ENCODE measurements at places on chromosomes 16 and 17.

DNA sequence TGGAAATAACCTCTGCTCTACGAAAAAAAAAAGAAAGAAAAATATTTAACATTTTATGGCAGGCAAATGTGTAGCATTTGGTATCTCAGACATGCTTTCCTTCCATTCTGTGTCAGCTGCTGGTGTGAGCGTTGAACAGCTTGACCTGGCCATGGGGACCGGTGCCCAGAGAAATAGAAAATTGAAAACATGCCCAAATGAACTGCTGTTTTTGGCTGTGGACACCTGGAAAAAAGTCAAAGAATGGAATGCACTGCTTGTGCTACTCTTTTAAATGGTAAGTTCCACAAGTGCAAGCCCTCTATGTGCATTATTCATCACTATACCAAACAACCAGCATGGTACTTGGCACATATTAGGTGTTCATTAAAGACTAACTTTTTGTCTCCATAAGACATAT lies 127.2 kb downstream of the CDH8 start:
- no peak for DNase-seq

GRCh38 chr16:87093804-87094555 lies 223.2 kb downstream of the C16orf95 start:
- DNase-seq, result no peak

DNA sequence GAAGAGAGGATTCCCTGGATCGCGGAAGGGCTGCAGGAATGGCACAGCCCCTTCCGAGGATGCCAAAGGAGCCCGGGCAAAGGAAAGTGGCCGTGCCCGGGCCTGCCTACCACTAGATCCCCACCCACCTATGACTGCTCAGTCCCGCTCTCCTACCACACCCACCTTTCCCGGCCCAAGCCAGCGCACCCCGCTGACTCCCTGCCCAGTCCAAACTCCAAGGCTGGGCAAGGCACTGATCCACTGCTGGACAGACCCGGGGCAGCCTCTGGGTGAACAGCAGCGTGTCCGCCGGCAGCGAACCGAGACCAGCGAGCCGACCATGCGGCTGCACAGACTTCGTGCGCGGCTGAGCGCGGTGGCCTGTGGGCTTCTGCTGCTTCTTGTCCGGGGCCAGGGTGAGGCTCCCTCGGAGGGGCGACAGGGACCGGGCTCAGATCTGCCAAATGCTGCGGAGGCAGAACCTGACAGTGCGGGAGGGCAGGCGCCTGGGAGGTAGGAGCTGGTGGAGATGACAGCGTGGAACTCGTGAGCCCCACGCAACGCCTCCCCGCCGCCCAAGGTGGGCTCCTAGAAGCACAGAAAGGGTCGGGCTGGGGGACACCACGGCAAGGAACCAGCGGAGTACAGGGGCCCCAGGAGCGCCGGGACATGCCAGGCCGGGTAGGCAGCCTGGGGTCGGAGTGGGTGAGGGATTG lies at the start of gene CES2:
CES2 (plus strand) TSS at position 203 of the 698 bp plus-strand sequence; CDS start at position 323, 120 bp downstream.
- DNase-seq, result no peak

DNA sequence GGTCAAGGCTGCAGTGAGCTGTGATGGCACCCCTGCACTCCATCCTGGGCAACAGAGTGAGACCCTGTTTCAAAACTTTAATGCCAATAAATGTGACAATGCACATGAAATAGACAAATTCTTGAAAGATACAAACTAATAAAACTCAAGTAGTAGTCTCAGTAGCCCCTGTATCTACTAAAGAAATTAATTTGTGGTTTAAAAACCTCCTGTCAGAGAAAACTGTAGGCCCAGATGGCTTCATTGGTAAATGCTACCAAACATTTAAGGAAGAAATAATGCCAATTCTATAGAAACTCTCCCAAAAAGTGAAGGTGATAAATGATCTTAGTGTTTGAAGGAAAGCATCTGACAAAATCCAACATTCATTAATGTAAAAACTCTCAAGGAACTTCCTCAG lies 16.8 kb downstream of the AKTIP start:
- DNase-seq, result no peak

- DNase-seq, result no peak
Measured at GRCh38 chr16:13453325-13453724, 466.6 kb upstream of the ERCC4 start.

GRCh38 chr16:3476409-3476808 lies 18.9 kb downstream of the C16orf90 start:
- no peak for DNase-seq

GRCh38 chr16:88325087-88325750 lies 57.5 kb upstream of the ZNF469 start:
- DNase-seq, result no peak

GRCh38 chr17:2899906-2900305 lies 103.7 kb downstream of the RAP1GAP2 start:
- DNase-seq, result no peak

- DNase-seq, result no peak
Measured at GRCh38 chr17:7574176-7574953, 5.1 kb upstream of the CD68 start.

DNA sequence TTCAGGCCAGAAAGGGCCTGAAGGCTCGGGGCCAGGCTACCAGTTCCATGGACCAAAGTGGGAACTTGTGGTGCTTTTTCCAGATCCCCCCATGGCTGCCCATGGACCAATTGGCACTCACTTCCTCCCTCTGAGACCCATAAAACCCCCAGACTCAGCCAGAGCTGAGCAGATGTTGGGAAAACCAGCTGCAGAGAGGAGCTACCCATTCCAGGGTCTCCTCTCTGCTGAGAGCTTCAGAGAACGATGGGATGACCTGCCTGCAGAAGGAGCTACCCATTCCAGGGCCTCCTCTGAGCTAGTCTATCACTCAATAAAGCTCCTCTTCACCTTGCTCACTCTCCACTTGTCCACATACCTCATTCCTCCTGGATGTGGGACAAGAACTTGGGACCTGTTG lies 52.2 kb upstream of the MED9 start:
- DNase-seq, result peak; percentile 3

- DNase-seq, result no peak
Measured at GRCh38 chr16:66154801-66155200, 211.7 kb upstream of the CDH5 start.

DNA sequence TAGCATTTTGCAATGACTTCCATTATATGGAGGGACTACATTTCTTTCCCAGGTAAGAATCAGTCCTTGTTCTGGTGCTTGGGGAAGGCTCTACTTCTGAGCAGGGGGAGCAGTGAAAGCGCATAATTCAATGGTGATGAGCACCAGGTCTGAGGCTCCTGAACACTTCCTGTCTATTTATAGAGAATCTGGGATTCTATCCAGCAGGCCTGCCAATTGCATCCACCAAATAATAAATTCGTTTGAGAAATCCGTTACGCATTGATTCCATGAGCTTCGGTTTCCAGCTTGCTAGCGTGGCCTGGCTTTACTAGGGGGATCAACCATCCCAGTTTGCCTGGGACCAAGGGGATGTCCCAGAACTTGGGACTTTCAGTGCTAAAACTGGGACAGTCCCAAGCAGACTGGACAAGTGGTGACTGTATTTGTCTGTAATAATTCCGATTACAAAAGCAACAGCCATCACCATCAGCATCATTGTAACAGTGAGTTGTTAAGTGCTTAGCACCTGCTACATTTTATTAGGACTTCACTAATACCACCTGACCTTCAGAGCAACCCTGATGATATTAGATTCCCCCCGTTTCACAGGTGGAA lies 349.9 kb downstream of the MAF start:
- DNase-seq, result no peak

- DNase-seq, result no peak
Measured at GRCh38 chr17:42017866-42018200, 594 bp upstream of the DNAJC7 start.

DNA sequence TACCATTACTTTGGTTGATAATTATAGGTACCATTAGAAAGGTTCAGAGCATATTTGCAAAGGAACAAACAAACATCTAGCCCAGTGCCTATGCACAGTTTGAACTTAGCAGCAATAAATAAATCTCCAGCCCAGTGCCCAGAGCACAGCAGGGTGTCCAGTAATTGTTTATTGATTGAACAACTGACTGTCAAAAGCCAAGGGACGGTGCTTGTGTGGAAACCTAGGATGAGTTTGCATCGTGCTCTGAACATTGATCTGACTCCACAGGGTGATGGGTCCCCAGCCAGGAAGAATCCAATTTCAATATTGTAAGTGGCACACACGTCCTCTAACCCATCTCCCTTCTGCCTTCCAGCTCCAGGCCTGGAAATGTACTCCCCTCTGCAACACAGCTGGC lies 625.5 kb upstream of the C16orf82 start:
- DNase-seq, result no peak

DNA sequence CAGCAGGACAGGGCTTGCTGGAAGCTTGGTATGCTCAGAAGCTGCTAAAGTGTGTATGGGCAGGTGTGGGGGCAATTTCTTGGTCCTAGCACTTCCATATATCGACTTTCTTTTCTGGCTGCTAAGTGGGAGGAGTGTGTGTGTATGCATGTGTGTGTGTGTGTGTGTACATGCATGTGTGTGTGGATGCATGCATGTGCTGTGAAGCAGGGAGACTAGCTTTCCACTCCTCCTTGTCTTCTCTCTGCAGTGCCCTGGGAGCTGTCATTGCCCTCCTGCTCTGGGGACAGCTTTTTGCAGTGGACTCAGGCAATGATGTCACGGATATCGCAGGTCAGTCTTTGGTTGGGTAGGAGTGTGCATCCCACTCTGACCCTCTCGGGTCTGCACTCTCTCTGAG lies 1.6 kb downstream of the HP start:
- no peak for DNase-seq

GRCh38 chr17:27459433-27459832 lies 3.2 kb downstream of the KSR1 start:
- DNase-seq, result no peak

- peak; percentile 75 for DNase-seq
Measured at GRCh38 chr16:980595-980854, 1.0 kb upstream of the SOX8 start.

DNA sequence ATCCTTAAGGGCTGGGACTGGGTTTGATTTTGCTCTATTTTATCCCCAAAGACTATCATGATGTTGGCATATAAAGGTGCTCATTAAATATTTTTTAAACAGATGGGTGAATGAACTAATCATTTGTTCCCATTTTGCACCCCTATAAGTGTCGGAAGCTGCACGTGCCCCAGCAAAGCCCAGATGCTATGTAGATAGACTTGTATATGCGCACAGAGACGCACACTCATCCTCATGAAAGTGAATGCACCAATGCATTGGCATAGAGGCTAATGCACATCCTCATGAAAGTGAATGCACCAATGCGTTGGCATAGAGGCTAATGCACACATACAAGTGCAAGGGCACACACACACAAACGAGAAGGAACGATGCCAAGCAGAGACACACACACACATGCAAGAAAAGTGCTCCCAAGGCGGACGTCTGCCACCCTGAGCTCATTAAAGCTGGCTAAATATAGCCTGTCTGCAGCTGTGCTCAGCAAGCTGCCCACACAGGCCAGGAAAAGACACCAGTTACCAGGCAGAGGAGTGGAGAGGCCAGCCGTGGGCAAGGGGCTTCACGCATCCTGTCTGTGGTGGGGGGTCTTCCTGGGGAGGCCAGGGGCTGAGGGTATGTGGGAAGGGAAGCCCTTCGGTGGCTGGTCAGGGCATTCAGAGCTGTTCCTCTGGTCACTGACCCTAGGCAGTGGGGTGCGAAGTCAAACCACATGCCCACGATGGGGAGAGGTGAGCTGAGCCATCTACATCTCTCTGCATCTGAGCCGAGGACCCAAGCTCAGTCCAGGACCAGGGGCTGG lies 52.6 kb downstream of the PIMREG start:
- DNase-seq, result peak; percentile 25

DNA sequence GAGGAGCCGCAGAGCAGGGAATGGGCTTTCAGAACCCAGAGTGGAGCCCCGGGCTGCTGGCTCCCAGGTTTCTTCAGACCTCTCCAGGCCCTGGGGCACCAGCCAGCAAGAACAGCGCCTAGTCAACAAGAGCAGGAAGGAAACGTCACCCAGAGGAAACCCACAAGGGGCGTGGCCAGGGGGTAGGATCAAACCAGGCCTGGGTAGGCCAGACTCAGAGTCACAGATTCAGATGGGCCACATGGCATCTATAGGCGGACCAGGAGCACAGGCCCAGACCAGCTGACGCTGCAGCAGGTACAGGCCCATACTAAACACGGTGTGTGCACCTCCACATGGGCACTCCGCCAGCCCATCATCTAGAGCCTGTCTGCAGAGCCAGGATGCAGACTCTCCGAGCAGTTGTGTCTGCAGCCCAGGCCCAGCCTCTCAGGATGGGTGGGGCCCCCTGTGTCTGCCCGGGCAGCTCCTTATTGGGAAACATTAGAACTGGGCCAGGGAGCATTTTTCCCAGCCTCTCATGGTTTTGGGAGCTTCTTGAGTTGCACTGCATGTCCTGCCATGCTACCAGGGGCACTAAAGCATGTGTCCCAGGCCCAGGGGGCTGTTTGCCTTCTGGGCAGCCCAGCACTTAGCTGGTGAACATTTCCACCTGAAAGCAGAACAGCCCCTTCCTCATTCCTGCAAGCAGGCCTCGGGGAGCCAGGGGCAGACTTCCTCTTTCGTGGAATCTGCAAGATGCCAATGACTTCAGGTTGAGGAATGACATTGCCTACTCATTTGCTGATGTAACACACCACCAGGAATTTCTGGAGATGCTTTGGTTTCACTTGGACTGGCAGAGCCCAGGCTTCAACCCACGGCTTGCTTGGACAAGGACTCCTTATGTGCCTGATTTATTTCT lies at the start of gene NLRP1:
NLRP1 (minus strand) TSS at position 127 of the 904 bp plus-strand sequence. CDS start 552 bp downstream, outside the sequence.
- peak; percentile 91 for DNase-seq

- DNase-seq, result no peak
Measured at GRCh38 chr17:57207396-57207795, 48.9 kb upstream of the MSI2 start.

- DNase-seq, result no peak
Measured at GRCh38 chr16:30581457-30581856, 4.0 kb downstream of the ZNF785 start.

- DNase-seq, result peak; percentile 85
Measured at GRCh38 chr17:42673885-42674754, 2.7 kb downstream of the PLEKHH3 start.

GRCh38 chr16:12127244-12127643 lies 150.7 kb downstream of the SNX29 start:
- no peak for DNase-seq

DNA sequence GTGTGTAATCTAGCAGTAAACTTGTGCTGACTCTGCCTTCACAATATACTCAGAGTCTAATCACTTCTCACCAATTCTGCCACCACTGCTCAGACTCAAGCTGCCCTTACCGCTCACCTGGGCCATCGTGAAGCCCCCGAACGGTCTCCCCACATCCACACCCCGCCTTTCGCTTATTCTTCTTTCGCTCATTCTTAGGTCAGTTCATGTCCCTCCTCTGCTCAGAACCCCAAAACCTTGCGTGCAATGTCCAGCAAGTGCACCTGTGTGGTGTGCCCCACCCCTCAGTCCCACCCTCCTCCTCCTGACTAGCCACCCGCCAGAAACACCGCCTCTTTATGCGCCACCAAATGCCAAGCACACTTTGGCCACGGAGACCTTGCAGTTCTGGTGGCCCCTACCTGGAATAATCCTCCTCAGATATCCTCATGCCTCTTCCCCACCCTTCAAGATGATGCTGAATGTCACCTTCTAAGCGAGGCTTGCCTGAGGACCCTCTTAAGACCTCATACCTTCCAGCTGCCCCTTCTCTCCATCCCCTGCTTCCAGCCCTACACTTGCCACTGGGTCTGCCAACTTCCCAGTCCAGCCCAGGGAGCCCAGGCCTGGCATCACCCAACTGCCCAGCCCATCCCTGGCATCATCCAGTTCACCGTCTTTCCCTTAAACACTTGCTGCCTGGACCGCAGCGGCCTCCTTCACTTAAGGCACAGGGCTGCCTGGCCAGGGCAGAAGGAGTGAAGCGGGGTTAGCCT lies 34.3 kb upstream of the RBFOX3 start:
- DNase-seq, result peak; percentile 23

- DNase-seq, result no peak
Measured at GRCh38 chr16:10322723-10323527, 62.9 kb upstream of the ATF7IP2 start.
